ENCODE measurements at places on chromosomes 12 and 14.
A peak's percentile ranks its signal among the peaks of the same experiment; 100 is the strongest.

DNA sequence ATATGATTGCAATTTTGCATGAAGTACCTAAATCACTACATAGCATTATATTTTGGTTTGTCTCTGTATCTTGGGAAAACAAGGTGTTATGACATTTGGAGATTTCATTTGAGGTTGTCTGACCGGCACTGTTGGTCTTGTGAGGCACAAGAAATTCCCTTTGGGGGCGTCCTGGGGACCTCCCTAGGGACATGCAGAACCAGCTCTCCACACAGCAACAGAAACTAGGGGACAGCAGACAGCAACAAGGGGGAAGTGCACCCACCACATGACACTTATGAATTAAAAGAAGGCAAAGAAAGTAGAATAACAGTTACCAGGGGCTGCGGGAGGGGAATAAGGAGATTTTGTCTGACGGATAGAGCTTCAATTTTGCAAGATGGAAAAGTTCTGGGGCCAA is 14.4 kb downstream of the DDX54 start:
- DNase-seq, result no peak

GRCh38 chr12:56104815-56105608 is 653 bp downstream of the PA2G4 start:
- no peak for DNase-seq

GRCh38 chr12:42325326-42325652 is 605 bp downstream of the ZCRB1 start:
- DNase-seq, result no peak

DNA sequence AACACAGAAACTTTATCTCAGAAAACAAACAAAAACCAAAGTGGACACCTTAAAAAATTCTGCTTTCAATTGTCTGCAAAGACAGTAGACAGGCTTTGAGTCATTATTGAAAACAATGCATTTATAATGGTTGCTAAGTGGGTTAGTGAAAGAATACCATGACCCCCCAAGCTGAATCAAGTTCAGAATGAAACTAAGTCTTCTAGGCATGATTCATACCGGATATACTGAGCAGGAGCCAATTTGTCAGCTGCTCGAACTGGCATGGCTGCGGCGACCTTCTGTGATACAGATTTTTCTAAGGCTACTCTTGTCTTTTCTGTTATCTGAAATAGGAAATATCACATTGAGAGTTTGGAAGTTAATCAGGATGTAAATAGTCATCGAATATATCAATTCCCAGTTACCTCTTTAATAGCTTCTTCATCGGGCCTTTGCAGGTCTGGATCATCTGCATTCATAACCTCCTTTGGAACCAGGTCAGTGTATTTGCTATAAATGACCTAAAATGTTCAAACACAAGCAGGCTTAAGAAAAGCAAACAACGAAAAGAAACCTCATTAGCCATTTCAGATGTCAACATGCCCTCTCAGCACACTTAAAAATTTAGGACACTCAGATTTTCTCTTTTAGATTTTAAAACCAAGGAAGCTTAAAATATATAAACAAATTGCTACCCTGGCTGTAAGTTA is 22.3 kb downstream of the SNW1 start:
- DNase-seq, result no peak

DNA sequence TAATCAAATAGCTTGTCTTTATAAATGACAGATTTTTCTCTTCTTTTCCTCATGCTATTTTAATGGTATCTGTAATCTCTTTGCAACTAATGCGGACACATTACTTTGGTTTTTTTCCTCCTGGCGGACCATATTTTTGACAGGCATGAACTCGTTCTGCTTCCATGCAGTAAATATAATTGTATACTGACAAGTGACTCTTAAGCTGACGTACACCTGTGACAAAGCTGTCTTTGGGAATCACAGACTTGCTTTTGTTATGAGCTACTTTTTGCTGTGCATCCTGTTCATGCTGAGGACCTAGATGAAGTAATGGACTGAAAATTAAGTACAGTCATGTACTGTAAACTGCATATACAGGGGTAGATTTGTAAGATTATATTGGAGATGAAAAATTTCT is 434.3 kb upstream of the TMTC1 start:
- no peak for DNase-seq

GRCh38 chr14:45091710-45092109 is 7.8 kb downstream of the PRPF39 start:
- no peak for DNase-seq

DNA sequence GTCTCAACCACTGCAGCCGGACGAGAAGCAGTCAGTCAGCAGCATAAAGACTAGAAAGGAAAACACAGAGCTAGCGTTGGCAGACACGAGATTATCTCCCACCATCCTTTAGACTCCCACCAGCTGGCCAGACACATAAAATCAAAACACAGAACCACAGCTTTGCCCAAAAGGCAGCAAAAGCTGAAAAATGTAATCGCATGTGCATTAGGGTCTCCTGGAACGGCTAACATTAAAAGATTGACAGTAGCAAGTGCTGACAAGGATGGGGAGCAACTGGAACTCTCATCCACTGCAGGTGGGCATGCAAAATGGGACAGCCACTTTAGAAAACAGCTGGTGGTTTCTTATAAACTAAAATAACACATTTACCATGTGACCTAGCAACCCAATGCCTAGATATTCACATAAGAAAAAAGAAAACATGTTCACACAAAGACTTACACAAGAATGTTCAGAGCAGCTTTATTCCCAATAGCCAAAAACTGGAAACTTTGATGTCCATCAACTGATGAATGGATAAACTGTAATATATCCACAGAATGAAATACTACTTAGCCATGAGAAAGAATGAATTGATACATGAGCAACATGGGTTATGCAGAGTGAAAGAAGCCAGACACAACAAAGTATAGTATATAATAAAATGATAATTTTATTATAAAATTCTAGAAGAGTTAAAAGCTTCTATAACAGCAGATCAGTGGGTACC is 37.7 kb downstream of the NCOR2 start:
- no peak for DNase-seq

GRCh38 chr12:130988261-130988660 is 34.6 kb downstream of the ADGRD1 start:
- DNase-seq, result no peak

DNA sequence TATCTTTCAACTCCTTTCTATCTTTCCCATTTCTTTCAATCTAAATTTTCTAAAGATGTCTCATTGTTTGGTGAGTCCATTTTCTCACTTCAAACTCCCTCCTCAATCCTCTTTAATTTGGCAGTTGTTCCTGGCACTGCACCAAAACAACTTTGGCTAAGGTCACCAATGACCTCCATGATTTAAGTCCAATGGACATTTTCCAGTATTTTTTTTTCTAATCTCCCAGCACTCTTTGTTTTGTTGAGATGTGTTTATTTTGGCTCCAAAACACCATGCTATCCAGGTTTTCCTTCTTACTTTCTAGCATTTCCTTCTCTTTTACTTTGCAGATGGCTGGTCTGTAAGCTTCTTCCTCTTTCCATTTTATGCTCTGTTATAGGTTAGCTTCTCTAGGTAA is 42.5 kb upstream of the OTOGL start:
- no peak for DNase-seq

DNA sequence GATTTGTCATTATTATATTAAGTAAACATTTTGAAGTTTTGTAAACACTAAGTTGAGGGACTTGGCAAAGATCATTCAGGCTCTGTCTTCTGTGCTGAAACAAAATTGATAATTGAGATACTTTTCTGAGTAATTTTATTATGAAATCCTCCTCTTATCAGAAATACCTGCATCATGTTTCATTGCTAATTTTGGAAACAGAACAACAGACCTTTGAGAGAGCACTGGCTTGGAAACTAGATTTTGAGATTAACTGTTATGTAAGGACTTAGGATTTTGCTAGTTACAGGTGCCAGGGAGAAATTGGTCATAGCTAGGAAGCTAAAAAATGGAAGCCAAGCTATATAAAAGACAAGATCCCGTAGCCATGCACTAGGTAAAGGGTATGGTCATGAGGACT is 201.7 kb upstream of the DCN start:
- no peak for DNase-seq

DNA sequence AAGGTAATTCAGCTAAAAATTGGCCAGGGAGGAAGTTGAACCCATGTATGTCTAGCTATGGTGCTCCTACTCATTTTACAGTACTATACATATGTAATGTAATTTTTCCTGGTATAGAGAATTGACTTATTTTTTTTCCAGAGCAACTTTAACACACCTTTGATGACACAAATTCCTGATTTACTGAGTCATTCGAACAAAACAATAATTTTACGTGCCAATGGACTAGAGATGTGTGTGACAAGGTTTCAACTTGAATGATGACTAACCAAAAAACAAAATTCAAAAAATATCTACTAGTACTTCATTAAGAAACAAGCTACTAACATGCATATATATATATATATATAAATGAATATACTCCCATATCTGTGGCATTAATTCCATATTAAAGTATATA is 180.5 kb downstream of the KITLG start:
- no peak for DNase-seq

GRCh38 chr12:89733579-89734201 is 25.1 kb upstream of the ATP2B1 start:
- peak; percentile 94 for DNase-seq

DNA sequence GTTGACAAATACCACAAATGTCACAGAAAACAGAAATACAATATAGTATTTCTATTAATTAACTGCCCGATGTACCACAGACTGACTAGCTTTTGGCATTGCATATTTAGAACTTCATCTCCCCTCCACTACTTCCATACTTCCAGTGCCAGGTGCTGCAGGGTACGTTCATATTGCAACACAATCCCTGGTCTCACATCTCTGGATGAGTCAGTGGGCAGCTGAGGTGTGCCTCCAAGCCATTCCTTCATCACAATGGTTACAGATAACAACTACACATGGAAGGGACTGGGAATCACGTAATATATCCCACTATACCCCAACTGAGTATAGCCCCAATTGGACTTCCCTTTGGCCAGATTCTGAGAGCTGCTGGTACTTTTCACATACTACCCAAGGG is 31.1 kb downstream of the CCDC198 start:
- DNase-seq, result no peak

DNA sequence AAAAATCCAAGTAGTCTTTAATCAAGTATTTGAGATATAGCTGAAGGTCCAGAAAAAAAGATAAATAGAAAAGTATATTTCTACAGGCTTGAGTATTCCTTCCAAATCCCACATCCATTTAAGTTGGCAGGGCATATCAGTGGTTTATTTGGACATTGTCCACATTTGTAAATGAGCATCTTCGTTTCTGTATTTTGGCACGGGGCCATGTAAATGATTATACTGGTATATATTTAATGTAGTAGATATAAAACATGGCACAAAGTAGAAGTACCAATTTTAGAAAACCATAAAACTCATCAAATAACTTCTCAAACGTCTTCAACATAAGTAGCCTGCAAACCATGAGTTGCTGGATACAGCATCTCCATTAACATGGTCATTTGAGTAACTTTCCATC is 437.4 kb upstream of the SOX5 start:
- DNase-seq, result no peak

- no peak for DNase-seq
Measured at GRCh38 chr12:19423166-19423930, 15.9 kb upstream of the AEBP2 start.

DNA sequence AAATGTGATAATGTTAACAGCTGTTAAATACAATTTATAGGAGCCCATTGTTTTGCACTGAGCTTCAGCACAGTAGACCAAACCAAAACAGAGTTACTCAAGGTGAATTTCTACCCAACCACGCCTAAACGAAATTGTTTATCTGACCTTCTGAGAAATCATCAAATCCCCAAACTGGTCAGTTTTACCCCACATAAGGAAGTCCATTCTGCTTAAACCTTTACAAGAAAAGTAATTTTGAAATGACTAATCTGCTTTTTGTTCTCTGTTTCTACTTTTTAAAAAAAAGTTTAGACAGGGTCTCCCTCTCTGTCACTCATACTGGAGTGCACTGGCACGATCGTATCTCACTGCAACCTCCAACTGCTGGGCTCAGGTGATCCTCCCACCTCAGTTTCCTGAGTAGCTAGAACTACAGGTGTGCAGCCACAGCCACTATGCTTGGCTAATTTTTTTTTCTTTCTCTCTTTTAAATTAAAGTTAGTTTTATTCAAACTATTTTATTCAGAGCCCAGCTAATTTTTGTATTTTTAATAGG is 1.4 kb upstream of the RNF10 start:
- no peak for DNase-seq

DNA sequence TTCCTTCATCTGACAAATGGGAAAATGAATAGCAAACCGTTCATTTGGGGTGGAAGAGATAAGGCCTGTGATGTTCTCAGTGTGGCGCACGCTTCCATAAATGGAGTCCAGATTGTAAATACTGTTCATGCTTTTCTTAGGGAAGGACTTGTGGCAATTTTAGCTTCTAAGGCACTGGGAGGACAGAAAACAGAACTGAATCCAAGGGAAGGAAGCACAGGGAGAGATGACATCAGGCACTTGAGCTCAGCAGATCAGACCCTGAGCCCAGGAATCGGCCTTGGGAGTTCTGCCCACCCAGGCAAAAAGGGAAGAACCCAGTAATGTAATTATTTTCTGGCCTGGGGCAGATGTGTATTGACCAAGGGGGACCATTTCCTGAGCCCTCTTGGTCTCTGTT is 7.2 kb upstream of the SH2B3 start:
- peak; percentile 85 for DNase-seq

DNA sequence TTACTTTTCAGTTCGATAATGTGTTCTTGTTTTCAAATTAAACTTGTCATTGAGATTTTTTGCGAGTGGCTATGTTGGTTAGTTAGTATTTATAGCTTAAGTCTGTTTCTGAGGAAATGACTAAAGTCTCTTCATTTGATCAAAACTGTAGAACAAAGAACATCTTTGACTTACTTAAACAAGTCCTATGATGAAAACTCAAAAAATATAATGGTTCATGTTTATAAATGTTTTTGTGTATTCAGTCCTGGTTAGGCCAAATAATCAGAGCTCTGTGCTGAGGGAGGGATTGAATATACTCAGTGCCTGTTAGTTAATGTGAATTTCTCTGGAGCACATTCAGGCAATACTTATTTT is 51.7 kb downstream of the PPFIBP1 start:
- no peak for DNase-seq

DNA sequence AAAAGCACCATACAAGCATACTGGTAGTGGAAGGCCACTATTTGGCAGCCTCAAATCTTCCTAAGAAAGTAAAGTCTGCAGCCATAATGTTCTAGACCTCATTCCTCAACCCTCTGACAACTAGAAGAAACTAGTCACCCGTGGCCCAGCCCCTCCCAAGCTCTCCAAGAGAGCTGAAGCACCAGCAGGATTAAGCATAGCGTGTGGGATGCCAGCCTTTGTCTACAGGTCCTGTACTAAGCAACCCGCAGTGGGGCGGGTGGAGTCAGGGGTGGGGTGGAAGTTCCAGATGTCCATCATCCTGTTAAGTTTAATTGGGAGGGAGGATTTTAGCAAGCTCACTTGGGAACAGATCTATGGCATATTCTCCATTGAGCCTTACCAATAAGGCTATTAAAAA is 14.2 kb downstream of the SLC11A2 start:
- DNase-seq, result no peak

DNA sequence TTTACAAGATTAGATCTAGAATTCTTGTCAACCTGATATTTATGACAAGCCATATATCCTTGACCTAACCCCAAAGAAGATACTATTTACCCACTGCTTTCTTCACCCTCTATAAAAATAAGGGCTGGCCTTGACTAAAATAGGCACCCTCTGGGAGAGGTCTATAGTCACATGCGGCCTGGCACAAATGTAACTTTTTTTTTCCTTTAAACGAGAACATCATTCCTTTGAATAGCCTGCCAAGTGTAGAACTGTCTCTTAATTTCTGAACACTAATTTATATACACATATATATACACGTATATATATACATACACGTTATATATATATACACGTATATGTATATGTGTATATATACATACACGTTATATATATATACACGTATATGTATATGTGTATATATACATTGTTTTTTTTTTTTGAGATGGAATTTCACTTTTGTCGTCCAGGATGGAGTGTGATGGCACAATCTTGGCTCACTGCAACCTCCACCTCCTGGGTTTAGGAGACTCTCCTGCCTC is 18.6 kb downstream of the PPTC7 start:
- no peak for DNase-seq
